HL-60 (cell line): ENCODE measurements at places on chromosomes 2 and 18.
A peak's percentile ranks its signal among the peaks of the same experiment; 100 is the strongest.

- no peak for DNase-seq
Measured at GRCh38 chr2:7539760-7540159, 622.5 kb downstream of the RNF144A start.

DNA sequence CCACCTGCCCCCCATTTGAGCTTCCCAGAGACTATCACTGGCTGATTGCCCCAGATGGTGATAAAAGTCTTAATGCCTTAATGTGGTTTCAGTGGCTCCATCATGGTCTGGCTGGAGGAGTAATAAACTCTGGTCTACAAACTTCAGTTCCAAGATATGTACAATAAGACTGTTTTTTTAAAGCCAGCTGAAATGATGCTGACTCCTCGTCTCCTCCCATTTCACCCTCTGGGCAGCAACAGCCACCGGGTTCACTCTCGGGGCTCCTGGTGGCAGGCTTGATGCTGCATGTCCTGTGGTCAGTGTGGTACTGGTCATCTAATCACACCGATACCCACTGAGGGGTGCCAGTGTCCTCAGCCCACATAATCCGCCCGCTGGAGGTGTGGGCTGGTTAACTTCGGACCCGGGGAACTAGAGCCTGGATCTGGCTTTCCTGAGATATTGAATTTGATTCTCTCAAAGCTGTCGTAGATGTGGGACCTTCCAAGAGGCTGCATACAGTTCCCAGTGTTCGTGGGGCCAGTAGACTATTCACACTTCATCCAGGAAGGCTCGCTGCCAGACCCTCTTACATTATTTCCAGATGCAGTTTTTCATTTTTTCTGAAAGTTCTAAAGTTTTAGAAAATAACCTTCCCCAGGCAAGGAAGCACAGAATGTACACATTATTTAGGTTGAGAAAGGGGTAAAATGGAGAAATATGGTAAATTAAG is 95.3 kb downstream of the GALR1 start:
- no peak for DNase-seq

DNA sequence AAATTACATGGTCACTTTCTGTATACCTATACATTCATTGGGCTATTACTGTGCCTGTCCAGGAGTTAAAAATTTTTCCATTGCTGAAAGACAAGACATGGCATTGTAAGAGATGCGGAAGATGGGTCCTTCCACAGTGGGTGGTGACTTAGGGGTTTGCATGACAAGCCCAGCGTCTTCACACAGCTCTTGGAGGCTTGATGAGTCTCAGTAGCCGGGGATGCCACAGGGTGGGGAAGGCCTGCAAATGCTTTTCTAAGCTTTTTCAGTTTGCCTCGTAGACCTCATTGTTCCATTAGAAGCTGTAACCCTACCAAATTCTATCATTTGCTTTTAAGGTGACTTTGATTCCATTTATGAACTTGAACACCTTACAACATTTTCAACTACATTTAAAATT is 18.1 kb upstream of the MAPRE3 start:
- DNase-seq: no peak

DNA sequence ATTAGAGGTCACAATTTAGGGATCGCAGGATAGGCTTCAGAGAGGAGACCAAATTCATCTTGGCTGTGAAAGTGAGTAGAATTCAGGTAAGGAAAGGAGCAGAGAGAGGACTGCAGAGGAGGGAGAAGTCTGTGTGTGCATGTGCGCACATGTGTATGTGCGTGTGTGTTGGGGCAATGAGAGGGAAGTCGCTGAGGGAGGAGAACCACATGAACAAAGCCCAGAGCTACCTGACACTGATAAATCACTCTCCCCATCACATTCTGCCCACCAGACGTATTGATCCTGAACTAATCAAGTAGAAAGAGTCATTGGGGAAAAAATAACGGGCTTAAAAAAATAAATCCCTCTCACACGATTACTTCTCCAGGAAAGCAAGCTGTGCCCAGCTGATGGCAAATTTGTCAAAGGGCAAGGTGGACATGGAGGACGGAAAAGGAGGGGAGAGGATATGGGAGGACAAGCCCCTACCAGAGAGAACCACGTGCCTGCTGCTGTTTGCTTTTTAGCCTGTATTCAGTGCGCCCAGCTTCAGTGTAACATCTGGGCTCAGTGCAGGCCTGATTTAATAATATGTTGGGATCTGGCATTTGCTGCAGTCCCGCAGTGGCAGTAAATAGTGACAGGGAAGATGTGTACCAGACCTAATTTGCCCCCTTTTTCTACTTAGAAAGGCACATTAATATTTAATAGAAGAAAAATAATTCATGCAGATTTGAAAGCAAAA is 307.5 kb downstream of the C1D start:
- DNase-seq: no peak

GRCh38 chr2:172465417-172466334 is 38.3 kb downstream of the ITGA6 start:
- DNase-seq: peak; percentile 78

- no peak for DNase-seq
Measured at GRCh38 chr2:231715988-231716616, 7.8 kb downstream of the PTMA start.

DNA sequence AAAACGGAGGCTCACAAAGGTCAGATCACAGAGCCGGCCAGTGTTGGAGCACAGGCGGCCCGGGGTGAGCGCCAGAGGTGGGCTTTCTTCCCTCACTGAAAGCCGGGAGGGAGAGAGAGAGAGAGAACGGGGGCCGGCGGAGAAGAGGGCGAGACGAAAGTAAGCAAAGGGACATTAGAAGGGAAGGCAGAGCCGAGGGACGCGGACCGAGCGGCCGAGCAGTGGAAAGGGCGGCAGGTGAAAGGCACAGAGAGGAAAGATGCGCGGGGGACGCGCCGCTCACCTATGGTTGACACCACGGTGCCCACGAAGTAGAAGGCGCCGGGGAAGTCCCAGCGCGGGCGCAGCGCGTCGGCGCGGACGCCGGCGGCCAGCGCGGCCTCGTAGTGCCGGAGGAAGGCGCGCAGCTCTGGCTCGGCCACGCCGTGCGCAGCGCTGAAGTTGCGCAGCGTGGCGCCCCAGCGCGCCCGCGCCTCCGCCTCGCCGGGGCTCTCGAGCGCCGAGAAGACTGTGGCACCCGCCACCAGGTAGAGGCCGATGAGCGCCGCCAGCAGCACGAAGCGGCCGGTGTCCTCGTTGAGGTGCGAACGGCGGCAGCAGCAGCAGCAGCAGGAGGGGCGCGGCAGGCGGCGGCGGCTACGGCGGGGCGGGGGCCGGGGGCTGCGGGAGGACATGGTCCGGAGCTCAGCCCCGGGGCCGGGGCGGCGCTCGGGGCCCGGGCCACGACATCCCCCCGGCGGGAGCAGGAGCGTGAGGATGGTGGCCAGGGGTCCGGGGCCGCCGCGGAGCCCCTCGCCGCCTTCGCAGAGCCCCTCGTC is 166.9 kb downstream of the MSH2 start:
- no peak for DNase-seq

DNA sequence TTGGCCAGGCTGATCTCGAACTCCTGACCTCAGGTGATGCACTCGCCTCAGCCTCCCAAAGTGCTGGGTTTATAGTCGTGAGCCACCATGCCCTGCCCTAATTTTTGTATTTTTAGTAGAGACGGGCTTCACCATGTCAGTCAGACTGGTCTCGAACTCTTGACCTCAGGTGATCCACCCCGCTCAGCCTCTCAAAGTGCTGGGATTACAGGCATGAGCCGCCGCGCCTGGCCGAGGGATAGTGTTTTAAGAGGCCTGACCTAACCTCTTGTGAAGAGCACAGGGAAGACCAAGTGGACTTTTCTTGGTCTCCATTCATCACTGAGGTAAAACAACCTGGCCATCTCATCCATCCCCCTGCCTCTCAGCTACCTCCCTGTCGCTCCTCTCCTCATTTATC is 29.7 kb downstream of the SIX2 start:
- no peak for DNase-seq

- no peak for DNase-seq
Measured at GRCh38 chr18:62442391-62442790, 80.4 kb upstream of the ZCCHC2 start.

DNA sequence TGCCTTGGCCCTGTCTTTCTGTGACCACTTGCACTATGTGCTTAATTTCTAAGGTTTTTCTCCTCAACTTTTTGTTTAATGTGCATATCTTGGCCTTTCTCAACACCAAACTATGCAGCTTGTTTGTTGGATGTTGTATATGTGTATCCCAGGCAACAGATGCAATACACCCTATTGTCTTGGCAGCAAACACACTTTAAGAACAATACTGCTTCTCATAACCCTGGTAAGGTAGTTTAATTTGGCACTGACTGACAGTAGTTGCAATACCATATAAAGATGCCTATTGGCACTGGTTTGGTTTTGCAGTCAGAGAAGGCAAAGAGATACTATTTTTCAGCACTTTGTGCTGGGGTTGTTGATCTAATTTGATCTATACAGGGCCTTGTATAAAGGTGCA is 360.7 kb upstream of the CWC22 start:
- no peak for DNase-seq

GRCh38 chr2:39682066-39682692 is 16.5 kb downstream of the TMEM178A start:
- no peak for DNase-seq

DNA sequence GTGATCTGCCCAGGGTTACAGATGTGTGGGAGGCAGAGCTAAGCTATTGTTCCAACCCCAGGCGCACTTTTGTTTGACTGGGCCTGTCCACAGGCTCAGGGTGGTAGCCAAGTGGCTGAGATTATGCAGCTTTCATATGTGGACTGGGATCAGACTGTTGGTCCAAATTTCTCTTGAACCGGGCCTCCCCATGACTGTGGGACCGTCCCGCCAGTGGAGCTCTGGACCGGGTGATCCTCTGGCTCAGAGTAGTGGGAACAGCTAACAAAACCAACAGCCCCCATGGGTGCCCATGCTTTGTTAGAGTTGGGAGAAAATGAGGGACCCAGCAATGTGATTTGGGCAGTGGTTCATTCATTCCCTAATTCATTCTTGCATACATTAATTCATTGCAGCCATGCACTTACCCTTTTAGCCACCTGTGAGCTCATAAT is 86.8 kb upstream of the HS6ST1 start:
- no peak for DNase-seq
